ENCODE measurements at places on chromosomes 2 and 18.
A peak's percentile ranks its signal among the peaks of the same experiment; 100 is the strongest.

- no peak overlapping the region for H3K27ac ChIP-seq
- no peaks in the 10 kb centered on the region for H3K4me1 ChIP-seq
- no peaks in the 10 kb centered on the region for H3K36me3 ChIP-seq
- H3K4me3 ChIP-seq = no peak overlapping the region
- no peaks in the 10 kb centered on the region for H3K27me3 ChIP-seq
- no peak for DNase-seq
Measured at GRCh38 chr18:55244546-55244945, 285.3 kb upstream of the CCDC68 start.

- no peak for DNase-seq
- H3K36me3 ChIP-seq = no peaks in the 10 kb centered on the region
- no peak overlapping the region for H3K27ac ChIP-seq
- H3K27me3 ChIP-seq = no peaks in the 10 kb centered on the region
- H3K4me1 ChIP-seq = no peaks in the 10 kb centered on the region
Measured at GRCh38 chr18:32730620-32731091, 42.2 kb downstream of the KLHL14 start.

DNA sequence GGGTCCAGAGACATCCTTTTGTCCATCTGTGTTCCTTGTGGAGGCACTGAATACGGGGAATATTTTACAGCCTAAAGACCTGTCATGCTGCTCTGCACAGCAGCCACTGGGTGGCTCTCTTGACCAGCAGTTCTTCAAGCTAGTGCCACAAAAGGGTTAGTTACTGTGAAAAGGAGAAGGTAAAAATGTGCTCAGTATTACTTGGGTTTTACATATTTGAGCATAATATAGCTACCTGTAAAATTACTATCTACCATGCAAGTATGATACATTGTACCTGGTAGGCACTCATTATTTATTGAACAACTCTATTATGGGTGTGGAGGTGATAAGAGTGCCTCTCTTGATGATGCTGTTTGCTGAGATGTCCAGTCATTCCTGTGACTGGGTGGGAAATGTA is 23.6 kb downstream of the FZD5 start:
- DNase-seq = peak; percentile 30
- H3K27ac ChIP-seq = no peak overlapping the region
- no peak overlapping the region for H3K4me3 ChIP-seq
- H3K4me1 ChIP-seq = no peaks in the 10 kb centered on the region
- H3K27me3 ChIP-seq = no peaks in the 10 kb centered on the region

DNA sequence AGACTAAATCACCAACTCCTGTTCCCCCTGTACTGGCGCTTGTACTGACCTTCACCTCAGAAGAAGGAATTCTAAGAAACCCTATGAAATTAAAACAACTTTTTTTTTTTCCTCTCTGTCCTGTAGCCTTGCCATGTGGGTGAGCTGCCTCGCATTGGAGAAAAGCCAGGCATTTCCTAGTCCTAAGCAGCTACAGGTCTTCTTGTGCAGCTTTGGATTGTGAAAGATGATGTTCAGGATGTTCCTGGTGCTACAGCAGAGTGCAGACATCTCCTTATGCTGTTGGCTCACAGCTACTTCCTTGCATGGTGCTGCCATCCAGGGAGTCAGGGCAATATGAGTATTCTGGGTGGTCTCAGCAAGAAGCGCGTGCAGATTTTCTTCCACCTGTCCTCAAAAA is 11.9 kb downstream of the PIK3C3 start:
- no peaks in the 10 kb centered on the region for H3K36me3 ChIP-seq
- no peaks in the 10 kb centered on the region for H3K27me3 ChIP-seq
- peaks cover 3% of the 10 kb centered on the region for H3K4me1 ChIP-seq
- no peak overlapping the region for H3K4me3 ChIP-seq
- no peak overlapping the region for H3K27ac ChIP-seq

- peaks cover 12% of the 10 kb centered on the region for H3K27me3 ChIP-seq
- H3K4me3 ChIP-seq = no peak overlapping the region
- H3K27ac ChIP-seq = no peak overlapping the region
- H3K36me3 ChIP-seq = no peaks in the 10 kb centered on the region
- DNase-seq = no peak
Measured at GRCh38 chr18:63570721-63571120, 16.4 kb upstream of the SERPINB13 start.

DNA sequence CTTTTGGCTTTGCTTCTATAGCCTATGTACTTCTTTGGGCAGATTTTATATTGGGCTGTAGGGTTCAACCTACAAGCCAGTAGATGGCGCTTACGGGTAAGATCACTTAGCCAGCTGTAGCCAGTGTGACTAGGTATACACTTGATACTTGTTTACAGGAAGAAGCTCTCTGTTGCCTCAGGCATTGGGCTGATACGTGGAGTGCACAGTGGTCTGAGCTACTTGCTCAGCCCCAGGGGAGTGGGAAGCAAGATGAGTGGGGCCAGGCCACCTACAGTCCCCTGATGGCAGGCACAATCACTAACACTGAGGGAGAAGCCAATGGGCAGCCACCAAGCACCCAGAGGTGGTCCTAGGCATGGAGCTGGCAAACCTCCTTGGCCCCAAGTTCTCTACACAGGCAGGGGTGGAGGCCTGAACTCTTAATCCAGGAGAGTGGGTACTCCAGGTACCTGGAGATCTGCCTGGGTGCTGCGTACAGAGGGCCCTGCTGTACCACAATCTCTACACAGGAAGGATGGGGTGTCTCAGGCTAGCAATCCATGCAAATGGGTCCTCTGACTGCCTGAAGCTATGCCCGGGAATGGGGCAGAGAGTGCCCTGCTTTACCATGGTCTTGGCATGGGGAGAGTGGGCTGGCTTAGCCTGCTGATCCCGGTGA is 122.2 kb downstream of the NCOA1 start:
- H3K36me3 ChIP-seq = peaks cover 4% of the 10 kb centered on the region
- H3K4me1 ChIP-seq = peaks cover 7% of the 10 kb centered on the region
- no peak overlapping the region for H3K4me3 ChIP-seq
- H3K27me3 ChIP-seq = no peaks in the 10 kb centered on the region
- H3K27ac ChIP-seq = peak overlapping the region; percentile 21
- DNase-seq = no peak

- H3K4me3 ChIP-seq = no peak overlapping the region
- H3K27me3 ChIP-seq = peaks cover 19% of the 10 kb centered on the region
- H3K4me1 ChIP-seq = no peaks in the 10 kb centered on the region
- H3K27ac ChIP-seq = no peak overlapping the region
- no peak for DNase-seq
Measured at GRCh38 chr2:128594953-128595677, 276.4 kb upstream of the HS6ST1 start.
